ENCODE measurements at places on chromosomes 16 and 17.

- no peak for DNase-seq
Measured at GRCh38 chr17:66963521-66963908, 992 bp upstream of the CACNG4 start.

GRCh38 chr16:85611194-85611443 is 2.0 kb upstream of the GSE1 start:
- no peak for DNase-seq

DNA sequence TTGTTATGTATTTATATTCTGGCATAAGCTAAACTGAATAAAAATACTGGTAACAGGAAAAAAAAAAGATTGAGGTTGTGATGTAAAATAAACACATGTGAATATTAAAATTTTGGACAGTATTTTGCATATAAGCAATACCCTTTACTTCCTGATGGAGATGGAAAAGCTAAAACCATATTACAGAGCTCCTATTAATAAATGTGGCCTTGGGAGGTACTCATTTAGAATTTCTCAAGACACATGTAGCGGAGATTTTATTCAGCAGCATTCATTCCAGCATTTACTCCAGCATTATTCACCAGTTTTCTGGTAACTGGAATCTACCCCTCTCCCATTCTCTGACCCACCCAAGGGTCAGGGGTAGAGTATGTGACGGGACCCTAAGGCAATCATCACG is 94.3 kb upstream of the AXIN2 start:
- no peak for DNase-seq

GRCh38 chr17:81854974-81855774 is 5.2 kb downstream of the P4HB start:
- DNase-seq, result no peak

DNA sequence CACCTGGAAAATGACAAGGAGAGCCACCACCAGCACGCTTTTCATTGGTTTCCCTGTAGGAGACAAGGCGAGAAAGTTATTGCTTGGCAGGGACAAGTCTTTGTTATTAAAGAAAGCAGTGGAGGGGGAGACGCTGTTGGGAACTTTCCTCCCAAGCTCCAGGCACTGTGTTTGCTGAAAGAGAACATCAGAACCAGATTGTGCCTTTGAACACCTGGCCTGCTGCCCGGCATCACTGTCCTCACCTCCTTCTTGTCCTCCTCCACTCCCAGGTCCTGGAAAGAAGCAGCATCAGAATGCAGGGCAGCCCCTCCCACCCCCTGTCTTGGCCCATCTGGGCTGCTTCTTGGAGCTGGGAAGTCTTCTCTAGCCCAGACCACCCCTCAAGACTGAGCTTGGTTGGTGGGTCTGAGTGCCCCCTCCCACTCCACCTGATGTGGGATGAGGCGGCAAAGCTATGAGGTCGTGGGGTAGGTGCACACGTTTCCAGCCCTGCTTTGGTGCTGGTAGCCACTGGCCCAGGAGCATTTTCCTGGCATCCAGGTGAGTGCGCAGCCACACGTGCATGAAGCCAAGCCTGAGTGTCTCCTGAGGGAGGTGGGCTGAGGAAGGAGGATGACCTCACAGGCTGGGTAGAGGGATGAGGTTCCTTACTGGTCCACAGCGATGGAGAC is 6.2 kb downstream of the CCR7 start:
- DNase-seq, result no peak

- DNase-seq, result no peak
Measured at GRCh38 chr16:88316941-88317612, 65.7 kb upstream of the ZNF469 start.

DNA sequence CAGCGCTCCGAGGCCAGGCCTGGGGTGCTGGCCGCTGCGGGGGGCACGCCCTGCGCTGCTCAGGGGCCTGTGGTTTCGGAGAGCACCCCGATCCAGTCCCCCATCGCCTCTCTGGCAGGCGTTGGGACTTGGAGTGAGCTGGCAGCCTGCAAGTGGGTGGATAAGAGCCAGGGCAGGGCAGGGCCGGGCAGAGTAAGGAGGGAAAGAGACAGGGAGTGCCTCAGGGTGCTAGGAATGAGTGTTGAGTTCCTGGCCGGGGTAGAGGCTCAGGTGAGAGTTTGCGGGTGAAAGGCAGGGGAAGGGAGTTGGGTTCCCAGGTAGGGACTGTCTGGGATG is 1.3 kb downstream of the CDH13 start:
- DNase-seq, result no peak

- no peak for DNase-seq
Measured at GRCh38 chr17:29008591-29008990, 2.8 kb upstream of the SEZ6 start.

- no peak for DNase-seq
Measured at GRCh38 chr17:34173241-34173640, 81.8 kb upstream of the CCL2 start.

DNA sequence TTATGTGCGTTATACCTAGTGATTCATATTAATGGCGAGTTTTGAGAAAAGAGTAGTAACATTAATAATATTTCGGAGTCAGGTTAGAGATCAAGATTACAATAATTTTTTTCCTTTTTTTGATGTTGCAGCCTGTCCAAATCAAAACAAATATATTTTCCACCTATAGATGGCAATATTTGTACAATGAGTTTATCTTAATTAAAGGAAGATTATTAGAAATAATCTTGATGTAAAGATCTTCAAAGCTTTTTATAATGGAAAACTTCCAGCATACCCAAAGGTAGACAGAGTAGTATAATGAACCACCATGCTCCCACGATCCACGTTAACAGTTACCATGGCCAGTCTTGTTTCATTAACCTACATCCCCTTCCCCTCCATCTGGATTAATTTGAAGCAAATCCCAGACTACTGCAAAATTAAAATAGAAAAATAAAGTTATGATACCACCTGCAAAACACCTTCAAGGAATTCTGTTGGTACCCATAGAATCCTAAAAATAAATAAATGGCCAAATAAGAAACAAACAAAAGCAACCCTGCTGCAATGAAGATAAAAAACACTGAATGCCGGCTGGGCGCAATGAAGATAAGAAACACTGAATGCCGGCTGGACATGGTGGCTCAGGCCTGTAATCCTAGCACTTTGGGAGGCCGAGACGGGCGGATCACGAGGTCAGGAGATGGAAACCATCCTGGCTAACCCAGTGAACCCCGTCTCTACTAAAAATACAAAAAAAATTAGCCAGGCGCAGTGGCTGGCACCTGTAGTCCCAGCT is 46.5 kb upstream of the GINS3 start:
- DNase-seq, result no peak

- peak; percentile 67 for DNase-seq
Measured at GRCh38 chr17:8118769-8119580, 661 bp upstream of the ALOXE3 start.

DNA sequence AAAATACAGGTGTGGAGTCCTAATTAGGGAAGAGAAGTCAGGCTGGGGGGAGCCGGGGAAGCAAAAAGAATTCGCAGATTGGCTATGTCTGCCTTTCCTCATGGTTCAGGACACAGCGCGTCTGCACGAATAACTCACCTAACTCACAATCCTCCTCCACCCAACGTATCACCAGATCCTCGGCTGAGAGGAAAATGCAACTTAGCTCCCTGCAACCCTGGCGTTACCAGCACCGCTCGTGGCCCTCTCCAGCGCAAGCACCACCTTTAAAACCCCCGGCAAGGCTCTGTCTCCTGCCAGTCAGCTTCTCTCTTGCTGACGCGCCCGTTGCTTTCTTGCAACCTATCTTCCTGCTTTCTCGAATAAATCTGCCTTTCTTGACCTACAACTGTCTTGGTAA is 49.8 kb upstream of the METRNL start:
- no peak for DNase-seq

DNA sequence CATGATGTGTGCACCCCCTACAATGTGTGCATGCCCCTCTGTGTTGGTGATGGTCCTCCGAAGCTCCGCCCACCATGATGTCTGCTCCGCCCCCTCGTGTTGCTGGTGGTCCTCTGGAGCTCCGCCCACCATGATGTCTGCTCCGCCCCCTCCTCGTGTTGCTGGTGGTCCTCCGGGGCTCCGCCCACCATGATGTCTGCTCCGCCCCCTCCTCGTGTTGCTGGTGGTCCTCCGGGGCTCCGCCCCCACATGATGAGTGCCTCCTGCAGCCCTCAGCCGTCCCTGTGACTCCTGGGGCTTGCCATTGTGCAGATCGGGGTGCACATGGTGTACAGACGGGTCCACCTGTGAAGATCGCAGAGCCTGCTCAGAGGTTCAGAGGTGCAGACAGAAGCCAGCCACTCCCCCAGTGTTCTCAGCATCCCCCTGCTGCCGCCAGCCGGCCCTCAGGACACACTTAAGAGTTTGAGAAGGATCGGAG is 129.1 kb upstream of the CHMP6 start:
- no peak for DNase-seq

DNA sequence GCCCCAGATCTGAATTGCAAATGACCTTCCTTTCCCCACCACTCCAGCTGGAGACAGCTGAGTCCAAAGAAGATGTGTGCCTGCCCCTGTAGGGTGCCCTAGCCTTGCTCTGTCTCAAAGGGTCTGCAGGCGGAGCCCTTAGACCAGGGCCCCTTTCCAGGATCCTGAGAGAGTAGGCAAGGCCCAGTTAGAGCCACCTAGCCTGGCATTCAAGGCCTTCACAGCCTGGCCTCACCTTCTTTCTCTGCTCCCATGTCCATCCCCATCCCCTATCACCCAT is 66.6 kb upstream of the LHX1 start:
- DNase-seq, result no peak

- DNase-seq, result peak; percentile 17
Measured at GRCh38 chr16:58124601-58124915, 4.6 kb downstream of the CFAP20 start.

GRCh38 chr17:68004201-68004600 is 7.9 kb upstream of the C17orf58 start:
- DNase-seq, result no peak

DNA sequence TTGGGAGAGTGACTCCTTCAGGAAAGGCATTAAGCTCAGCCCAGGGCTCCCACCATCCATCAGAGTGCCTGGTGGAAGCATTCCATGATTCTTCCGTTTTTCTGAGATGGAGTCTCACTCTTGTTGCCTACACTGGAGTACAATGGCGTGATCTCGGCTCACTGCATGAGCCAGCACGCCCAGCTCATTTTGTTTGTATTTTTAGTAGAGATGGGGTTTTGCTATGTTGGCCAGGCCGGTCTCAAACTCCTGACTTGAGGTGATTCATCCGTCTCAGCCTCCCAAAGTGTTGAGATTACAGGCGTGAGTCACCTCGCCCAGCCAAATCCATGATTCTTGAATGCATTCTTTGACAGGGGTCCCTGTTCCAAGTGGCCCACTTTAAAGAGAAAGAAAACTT is 23.1 kb downstream of the MIS12 start:
- DNase-seq, result no peak
